Hypothalamus (tissue), 51 donors: ENCODE measurements at places on chromosomes 4 and X.

- no peak for DNase-seq
These were observed 672.2 kb downstream of the TRAM1L1 start for GRCh38 chr4:116413222-116413621.

DNA sequence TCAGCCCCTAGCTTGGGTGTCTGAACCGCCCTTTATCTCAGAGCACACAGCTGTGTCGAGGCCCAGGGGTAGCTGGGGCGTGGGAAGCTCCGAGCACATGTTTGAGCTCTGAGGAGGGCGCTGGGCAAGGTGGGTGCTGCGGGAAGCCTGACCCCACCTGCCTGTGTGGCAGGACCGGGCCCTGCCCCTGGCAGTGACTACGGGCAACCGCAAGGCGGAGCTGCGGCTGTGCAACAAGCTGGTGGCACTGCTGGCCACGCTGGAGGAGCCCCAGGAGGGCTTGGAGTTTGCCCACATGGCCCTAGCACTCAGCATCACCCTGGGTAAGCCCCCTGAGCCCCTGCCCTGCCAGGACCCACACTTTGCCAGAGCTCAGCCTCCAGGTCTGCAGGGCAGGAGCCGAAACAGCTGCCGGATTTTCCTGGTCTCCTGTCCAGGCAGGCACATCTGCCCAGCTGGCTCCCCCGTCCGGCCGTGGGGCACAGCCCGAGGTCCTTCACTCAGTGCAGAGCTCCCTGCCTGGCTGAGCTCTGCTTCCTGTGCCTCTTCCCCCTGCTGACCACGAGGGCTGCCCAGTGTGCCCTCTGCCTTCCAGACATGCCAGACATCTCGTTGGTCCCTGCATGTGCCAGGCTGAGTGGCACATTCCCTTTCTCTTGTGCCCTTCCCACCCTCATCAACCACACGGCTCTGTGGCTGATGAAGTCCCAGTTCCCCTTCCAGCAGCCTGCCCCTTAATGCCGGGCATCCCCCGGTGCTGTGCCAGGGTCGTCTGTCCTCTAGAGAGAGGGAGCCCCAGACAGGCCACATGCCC, 33.2 kb upstream of the HTRA3 start:
- DNase-seq, result no peak

GRCh38 chr4:2901186-2901585, 57.5 kb downstream of the ADD1 start:
- no peak for DNase-seq

- no peak for DNase-seq
These were observed 62.4 kb downstream of the AFF2 start for GRCh38 chrX:148562846-148563245.

- DNase-seq, result no peak
These were observed 139.3 kb upstream of the FRMPD4 start for GRCh38 chrX:11998944-11999343.

DNA sequence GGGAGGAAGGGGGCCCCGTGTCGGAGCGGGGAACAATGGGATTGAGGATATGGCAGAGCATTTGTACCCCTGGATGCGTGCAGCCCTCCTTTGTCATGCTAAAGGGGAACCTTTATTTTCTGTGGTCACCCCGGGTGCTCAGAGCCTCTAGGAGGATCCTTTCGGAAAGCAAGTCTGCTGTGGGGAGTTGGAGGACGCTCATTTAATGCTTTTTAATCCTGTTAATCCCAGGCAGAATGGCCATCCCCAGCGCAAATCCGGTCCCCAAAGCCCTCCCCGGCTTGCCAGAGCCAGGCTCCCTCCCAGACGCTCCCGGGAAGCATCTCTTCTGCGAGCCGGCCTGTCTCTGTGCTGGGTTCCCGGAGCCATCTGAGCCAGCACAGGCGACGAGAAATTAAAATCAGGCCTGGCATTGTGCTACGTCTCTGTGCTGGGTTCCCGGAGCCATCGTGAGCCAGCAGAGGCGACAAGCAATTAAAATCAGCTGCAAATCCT, 113.2 kb upstream of the PPP2R3B start:
- no peak for DNase-seq

DNA sequence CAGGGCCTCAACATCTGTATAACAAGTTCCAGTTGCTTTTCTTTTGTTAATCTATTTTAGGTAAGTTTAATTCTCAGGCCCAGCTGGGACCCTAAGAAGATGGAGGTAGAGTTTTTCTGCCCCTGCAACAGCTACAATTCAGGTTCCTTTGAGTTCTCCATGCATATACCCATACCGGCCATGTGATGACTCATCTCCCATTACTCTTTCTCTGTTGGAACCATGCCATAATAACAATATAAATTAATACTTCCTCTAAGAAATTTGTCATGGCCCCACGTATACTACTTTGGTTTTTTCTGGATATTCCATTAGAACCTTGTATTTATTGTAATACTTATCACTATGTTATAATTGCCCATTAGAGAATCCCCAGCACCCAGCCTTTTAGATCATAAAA, 1.3 kb upstream of the INTU start:
- no peak for DNase-seq

DNA sequence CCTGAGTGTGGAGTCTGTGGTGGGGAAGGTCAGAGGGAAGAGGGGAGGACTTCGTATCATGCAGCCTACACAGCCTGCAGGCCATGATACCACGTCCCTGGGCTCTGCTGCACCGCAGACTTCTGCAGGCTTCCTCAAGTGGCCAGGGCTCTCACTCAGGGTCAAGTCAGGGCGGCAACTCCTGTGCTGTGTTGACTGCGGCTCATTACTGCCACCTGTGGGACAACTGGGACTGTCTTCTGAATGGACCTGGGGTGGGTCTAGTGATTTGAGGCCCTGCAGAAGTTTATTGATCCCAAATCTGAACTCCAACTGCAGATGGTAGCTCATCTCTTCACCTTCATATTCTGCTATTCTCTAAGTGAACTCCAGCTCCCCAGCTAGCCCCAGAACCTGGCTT, 167.1 kb downstream of the NSUN7 start:
- peak; percentile 49 for DNase-seq

DNA sequence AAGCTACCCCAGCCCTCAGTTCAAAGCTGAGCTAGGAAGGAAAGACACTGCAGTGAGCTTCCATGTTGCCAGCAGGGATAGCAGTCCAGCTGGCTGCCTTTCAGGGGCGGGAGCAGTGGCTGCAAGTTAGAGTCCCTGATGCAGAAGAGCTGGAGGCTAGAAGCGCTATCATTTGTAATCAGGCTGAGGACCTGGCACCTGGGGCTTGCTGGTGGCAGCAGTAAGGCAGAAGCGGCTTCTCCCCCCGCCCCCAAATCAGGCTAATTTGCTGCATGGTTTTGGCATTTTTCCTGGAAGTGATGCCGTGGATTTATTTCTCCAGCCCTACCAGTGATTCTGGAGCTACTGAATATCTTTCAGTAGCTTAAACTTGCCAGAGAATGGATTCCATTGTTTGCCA, 203.3 kb downstream of the CLCN4 start:
- no peak for DNase-seq

GRCh38 chr4:144384408-144384807, 243.9 kb upstream of the GYPA start:
- DNase-seq, result no peak

- no peak for DNase-seq
These were observed 161.0 kb downstream of the CPE start for GRCh38 chr4:165539801-165540200.

- DNase-seq, result no peak
These were observed 7.9 kb upstream of the MSANTD1 start for GRCh38 chr4:3240936-3241522.
